ENCODE measurements at places on chromosomes 5 and 9.

DNA sequence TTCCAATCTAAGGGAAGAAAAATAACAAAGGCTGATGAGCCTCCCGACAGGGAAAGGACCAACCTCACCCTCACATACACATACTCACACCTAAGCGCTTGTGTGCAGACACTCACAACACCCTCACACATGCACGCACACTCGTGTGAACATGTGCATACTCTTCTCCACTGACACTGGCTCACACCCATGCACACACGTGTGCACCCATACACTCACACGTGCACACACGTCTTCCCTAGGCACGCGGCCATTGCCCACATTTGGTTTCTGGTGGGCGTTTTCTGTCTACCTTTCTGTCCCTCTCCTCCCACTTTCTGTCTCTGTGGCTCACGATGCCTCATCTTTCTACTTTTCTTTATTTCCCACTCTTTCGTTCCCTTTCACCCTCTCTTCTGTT lies 169.7 kb upstream of the MVB12B start:
- DNase-seq, result no peak

DNA sequence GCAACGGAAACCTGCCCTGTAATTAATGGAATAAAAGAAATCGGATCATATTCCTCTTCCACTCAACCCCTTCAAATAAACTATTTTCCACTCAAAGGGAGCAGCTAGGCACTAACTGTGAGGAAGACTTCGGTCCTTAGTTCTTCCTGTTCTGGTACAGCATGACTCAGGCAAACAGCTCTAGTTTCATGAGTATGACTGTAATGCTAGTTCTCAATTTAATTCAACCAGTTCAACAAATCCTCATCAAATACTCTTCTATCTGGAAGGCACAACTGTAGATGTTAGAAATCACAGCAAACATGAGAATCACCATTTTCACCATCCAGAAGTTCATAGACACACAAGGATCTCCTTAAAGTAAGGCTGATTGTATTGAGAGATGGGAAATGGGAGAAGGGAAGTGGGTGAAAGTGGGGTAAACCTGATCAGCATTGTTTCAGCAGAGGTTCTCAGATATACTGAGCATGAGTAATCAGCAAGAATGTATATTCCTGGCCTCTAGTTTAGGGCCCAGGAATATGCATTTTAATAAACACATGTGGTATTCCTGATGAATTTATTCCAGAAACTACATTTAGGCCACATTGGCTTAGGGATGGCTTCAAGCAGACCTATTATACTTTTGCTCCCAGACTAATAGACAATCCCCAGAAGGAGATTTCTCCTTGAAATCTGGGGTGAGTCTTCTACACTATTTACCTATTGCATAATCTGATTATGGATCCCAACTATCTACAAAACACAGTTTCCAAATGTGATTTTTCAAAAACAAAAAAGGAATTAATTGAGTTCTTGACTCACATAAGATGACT lies 141.1 kb upstream of the SLC12A2 start:
- no peak for DNase-seq

- DNase-seq, result no peak
These were observed 85.3 kb upstream of the ADRB2 start for GRCh38 chr5:148740966-148741742.

- no peak for DNase-seq
These were observed 81.6 kb downstream of the NDUFS4 start for GRCh38 chr5:53642061-53642460.

DNA sequence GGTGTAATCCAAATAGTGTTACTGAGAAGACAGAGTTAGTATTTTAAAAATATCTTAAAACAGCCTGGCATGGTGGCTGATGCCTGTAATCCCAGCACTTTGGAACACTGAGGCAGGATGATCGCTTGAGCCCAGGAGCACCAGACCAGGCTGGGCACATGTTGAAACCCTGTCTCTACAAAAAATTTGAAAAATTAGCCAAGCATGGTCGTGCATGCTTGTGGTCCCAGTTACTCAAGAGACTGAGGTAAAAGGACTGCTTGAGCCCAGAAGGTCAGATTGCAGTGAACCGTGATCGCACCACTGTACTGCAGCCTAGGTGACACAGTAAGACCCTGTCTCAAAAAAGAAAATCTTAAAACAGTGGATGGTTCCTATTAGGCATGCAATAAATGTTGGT lies 12.4 kb downstream of the IFNA1 start:
- no peak for DNase-seq

DNA sequence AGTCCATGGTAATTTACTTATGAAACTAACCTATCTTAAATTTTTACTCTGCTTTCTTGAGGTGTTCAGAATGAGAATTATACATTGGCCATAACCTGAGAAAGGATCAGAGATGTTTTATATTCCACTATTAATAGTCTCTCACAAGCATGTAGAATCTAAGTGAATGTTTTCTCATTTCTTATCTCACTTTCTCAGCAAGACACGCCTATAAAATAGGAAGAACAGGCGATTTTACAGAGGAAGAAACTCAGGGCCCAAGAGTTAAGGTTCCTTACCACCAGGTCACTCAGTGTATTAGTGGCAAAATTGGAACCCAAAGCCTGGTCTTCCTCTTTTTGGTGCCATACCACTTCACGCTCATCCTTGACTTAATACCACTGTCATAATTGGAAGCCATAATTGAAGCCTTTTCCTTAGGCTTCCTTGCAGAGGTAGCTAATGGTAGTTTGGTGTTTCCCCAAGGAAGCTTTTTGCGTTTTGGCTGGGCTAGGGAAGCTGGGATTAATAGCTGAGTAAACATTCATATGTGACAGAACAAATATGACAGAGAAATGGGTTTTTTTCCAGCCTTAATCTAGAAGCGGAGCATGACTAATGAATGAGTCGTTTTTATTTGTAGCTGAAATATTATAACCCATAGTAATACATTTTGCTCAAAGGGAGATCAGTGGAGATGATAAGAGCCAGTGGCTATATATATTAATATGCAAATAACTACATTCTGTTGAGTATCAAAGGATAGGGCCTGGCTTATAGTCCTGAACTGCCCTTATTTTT lies 16.9 kb downstream of the HMGXB3 start:
- DNase-seq, result no peak

GRCh38 chr9:114449236-114449635 lies 56.0 kb downstream of the WHRN start:
- no peak for DNase-seq

DNA sequence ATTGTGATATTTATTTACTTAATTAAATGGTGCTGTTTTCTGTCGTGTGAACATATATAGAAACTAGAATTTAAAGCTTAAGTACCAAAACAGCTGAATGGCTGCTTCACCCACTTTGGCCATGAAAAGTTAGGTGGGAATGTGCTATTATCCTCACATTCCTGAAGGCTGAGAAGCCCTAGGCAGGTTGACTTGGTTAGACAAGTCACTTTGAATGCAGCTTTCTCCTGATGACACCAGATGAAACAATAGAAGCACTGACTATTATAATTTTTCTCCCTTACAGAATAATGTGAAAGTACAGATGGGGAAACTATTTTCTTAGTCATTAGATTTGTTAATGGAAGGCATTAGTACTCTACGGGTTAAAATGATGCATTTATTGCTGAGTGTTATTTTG lies 65.1 kb upstream of the C5orf46 start:
- DNase-seq, result no peak

GRCh38 chr9:85702726-85703289 lies 38.9 kb downstream of the AGTPBP1 start:
- no peak for DNase-seq

GRCh38 chr5:159427180-159428012 lies 97.1 kb upstream of the IL12B start:
- DNase-seq, result no peak

GRCh38 chr5:53087171-53087570 lies 22.4 kb downstream of the MOCS2 start:
- DNase-seq, result no peak

- no peak for DNase-seq
These were observed 14.7 kb upstream of the BRD3OS start for GRCh38 chr9:134010310-134011173.

DNA sequence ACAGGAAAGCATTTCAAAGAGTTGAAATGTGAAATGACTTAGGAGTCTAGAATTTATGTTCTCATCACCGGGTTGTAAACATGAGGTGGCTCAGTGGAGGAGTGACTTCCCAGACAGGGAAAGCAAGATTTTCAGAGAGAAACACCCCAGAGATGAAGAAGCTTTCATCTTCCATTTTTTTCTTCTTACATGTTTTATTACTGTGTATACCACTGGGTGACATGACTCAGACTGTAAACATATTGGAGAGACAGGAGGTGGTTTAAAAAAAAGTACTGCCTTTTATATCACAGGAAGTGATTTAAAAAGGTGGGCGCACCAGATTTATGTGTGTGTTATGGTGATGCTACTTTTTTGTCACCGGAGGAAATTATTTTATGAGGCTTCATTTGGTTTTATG lies 209.1 kb upstream of the TUT7 start:
- DNase-seq, result no peak

DNA sequence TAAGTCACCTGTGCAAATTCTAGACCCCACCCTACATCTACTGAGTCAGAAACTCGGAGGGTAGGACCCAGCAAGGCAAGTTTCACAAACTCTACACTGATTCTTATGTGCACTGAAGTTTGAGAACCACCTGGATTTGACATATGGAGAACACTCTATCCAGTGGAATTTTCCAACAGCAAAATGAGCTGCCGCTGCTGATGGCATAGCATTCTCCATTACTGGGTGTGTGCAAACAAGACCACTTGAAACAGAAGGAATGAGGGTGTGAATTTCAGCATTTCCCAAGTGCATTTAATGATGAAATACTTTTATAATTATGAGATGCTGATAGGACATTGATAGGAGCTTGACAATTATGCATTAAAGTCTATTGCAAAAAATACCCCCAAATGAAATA lies 229.1 kb upstream of the IL12B start:
- no peak for DNase-seq

GRCh38 chr5:28046596-28046995 lies 1008.2 kb upstream of the CDH9 start:
- no peak for DNase-seq

- no peak for DNase-seq
These were observed 7.2 kb downstream of the ERGIC1 start for GRCh38 chr5:172841256-172841655.

DNA sequence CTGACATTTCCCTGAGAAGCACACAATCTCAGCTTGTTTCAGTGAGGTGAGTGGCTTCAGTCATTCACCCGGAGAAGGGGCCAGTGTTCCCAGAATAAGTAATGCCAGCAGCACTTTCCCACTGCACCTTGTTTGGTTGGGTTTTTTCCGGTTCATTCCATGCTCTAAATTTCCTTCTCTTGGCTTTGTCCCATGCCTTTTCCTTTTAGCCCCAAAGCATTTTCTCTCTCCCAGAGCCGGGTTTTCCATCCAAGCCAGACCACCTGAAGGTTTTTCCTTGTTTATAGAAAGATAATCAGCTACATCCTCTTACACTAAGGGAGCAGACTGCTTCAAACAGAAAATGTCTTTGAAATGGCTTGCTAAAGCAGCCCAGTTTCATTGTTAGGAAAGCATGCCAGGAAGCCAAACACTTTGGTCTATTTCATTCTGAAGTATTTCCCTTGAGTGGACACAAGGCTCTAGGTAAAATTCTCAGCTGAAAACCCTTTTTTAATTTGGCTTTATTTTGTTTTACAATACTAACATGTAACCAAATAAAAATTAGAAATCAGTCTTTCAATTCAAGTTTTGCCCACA lies 501.6 kb downstream of the DTWD2 start:
- no peak for DNase-seq

DNA sequence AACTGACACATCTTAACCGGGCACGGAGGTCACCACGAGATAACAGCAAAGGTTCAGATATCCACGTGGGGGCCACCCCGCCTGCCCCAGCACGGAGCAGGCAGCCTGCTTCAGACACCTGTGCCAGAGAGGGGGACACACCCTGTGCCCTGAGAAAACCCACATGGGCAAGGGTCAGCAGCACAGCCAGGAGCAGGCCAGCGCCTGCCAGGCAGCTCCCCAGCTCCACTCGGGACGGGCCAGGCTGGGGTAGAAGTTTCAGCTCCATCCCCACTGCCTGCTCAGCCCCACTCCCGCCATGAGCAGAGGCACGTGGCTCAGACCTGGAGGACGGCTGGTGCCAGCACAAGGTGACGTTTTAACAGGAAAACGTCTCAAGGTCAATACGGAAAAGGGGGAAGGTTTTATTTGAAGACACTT lies 22.2 kb downstream of the SLC12A7 start:
- DNase-seq, result no peak

GRCh38 chr5:126101901-126102300 lies 321.3 kb upstream of the GRAMD2B start:
- DNase-seq, result no peak

GRCh38 chr9:13386316-13386715 lies 106.8 kb upstream of the MPDZ start:
- DNase-seq, result no peak

DNA sequence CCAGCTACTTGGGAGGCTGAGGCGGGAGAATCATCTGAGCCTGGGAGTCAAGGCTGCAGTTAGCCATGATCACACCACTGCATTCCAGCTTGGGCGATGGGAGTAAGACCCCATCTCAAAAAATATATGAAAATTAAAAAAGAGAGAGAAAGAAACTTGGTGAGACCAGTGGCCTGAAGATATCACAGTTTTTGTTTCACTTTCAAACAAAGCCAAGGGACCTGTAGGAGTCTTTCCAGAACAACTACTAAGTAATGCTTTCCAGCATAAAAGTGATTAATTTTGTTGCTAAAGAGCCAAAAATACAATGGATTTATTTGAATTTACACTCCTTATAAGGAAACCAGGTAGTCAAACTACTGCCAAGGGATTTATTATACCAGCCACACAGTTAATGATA lies 23.5 kb downstream of the GKAP1 start:
- no peak for DNase-seq

All from vagina (tissue), 2 donors.